CD4-positive, alpha-beta T cell treated with Interleukin-4 for 1 hour (primary cell): ENCODE measurements at places on chromosomes 5 and 9.

GRCh38 chr5:148556835-148557234 lies 97.5 kb downstream of the HTR4 start:
- DNase-seq = no peak

DNA sequence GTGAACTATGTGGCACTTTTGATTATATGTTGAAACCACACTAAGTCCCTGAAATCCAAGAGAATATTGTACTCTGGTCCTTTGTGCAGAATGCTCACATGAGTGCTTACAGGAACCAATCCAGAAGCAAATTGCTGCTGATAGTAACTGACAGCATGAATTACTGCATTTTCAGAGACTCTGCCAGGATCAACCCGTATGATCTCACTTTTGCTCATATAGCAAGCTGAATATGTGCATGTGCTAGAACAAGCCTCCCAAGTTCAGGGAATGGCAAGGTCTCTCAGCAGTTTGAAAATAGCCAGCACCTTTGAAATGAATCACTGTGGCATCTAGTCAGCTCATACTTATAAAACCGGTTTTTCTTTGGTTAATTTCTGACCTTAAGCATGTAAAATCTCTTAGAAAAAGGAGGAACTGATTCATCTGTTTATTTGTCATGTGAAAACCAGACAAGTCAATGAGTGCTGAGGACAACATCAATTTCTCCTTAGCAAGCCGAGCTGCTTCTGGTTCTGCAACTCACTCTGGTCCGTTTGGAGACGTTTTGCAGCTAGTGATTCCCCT lies 215.7 kb upstream of the ELL2 start:
- no peak for DNase-seq

- no peak for DNase-seq
These were observed 180.2 kb upstream of the ZNF618 start for GRCh38 chr9:113695901-113696300.

DNA sequence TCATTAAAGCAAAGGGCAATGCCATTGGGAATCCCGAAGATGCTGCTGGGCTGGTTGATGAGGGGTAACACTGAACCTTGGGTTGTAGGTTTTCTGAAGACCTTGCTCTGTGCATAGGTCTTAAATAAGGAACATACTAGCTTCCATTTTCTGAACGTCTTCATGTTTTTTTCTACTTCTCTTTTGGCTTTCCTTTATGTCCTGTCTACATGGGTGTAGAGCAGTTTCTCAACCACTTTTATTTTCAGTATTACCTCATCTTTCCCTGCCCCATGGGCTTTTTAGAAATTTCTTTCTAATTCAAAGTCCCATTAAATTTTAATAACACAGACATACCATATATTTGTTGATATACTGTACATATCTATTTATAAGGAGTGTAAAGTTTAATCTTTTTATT lies at the start of gene IFNA14:
IFNA14 (minus strand) TSS at position 95 of the 400 bp plus-strand sequence; CDS start at position 25, 70 bp downstream.
- DNase-seq = no peak

DNA sequence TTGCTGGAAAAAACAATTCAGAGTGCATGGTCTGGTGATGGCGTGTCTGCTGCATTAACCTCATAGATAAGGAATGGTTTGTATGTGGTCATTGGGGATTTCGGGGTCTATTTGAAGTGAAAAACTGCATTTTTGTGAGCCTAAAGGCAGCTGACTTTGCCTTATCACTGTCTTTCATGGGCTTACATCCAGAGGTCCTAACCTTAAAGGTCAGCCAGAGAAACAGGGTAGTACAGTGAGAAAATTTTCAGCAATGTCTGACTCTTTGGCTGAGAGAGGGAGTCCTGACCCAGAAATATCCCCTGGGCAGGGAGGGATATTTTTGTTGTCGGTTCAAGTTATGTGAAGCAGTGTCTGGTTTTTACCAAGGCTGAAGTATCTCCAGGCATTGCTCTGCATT lies 5.7 kb downstream of the PCSK5 start:
- no peak for DNase-seq

DNA sequence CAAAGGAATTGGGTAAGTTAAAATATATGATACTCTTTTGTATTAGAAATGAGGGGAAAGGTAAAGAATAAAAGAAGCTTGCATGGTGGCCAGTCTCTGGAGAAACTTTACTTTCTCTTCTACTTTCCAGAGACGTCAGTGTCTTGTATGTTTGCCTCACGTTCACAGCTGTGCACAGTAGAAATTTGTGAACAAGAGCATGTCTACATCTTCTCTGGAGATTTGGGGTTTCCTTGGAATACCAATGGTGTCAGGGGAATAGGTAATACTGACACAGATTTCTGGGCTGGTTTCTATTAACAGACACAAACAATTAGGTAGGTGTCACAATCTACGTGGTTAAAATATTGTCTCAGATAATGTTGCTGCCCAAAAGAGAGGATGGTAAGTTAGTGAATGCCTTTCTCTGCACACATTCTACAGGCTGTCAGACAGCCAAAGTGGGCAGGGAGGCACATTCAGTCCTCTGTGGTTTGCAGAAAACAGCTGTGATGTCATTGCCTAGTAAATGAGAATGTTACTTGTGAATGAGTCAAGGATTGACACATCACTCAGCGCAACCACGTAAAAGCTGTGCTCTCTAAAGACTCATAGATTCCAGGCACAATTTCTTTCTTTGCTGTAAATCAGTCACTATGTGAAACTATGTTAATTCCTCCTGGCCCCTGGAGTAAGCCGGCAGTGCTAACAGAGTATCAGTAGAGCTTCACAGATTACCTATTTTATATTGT lies 397.1 kb downstream of the MAN2A1 start:
- no peak for DNase-seq

DNA sequence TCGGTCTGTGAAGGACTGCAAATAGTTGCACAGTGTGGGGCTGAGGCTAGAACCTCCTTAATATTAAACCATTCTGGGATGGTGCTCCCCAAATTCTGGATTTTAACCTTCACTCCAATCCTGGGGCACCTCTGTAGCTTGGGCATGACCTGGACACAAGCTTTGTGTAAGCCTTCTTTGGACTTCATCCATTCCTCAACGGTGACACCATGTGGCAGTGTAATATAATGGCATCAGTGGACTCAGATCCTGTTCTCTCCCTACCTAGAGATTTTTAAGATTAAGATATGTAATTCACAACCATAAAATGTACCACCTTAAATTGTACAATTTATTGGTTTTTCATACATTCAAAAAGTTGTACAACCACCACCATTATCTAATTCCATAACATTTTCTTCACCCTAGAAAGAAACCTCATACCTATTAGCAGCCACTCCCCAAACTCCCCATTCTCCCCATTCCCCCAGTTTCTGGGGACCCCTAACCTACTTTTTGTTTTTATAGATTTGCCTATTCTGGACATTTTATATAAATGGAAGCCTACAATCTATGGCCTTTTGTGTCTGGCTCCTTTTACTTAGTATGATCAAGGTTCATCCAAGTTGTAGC lies 4.8 kb upstream of the PLGRKT start:
- peak; percentile 50 for DNase-seq

- DNase-seq = no peak
These were observed 276.8 kb downstream of the ADAMTS6 start for GRCh38 chr5:65204966-65205365.

- no peak for DNase-seq
These were observed 66.7 kb upstream of the FOXE1 start for GRCh38 chr9:97786341-97786740.

- DNase-seq = no peak
These were observed 1.3 kb downstream of the SLC9A3 start for GRCh38 chr5:522899-523440.
